Suprapubic skin (tissue), 4 donors: ENCODE measurements at places on chromosomes 1 and 21.

DNA sequence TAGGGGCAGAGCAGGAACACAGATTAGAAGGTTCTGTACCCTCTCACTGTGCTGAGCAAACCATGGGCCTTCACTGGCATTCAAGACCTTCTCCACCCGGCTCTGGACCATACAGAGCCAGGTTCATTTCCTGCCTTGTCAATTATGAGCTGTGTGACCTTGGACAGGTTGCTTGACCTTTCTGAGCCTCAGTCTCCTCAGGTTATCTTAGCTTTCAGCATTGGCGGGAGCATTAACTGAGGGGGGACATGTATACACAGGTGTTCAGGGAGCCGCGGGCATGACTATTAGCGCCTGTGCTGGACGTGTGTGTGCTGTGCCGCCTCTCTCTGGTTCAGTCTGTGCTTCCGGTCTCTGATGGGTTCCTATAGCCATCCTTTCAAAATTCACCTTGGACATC is 32.1 kb downstream of the HTR6 start:
- no peak for DNase-seq

GRCh38 chr1:208090388-208091301 is 153.5 kb downstream of the PLXNA2 start:
- no peak for DNase-seq

- DNase-seq: peak; percentile 99
These were observed 814 bp upstream of the DYRK3 start for GRCh38 chr1:206634365-206635079.

GRCh38 chr1:165287329-165287728 is 69.2 kb downstream of the LMX1A start:
- no peak for DNase-seq

DNA sequence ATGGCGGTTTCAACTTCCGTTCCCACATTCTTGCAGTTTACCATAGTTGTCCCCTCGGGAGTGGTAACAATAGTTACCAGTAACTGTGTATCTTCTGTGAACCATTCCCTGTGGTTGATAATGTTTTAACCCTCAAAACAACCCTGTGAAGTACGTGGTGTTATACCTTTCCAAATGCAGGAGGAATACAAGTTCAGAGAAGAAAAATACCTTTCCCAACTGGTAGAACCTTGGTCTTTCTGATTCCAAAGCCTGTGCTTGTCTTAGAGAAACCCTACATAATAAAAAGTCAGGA is 789 bp downstream of the BTF3L4 start:
- no peak for DNase-seq

- no peak for DNase-seq
These were observed 5.1 kb upstream of the EPHB2 start for GRCh38 chr1:22705586-22705985.
